ENCODE measurements at places on chromosomes 1 and 21. TPM values are rescaled to one million over a fixed set of nuclear protein-coding genes. Genes with fewer than 3 reads are reported as not detected.

- DNase-seq: no peak
These were observed 560.2 kb downstream of the SMYD3 start for GRCh38 chr1:245946905-245947304.

DNA sequence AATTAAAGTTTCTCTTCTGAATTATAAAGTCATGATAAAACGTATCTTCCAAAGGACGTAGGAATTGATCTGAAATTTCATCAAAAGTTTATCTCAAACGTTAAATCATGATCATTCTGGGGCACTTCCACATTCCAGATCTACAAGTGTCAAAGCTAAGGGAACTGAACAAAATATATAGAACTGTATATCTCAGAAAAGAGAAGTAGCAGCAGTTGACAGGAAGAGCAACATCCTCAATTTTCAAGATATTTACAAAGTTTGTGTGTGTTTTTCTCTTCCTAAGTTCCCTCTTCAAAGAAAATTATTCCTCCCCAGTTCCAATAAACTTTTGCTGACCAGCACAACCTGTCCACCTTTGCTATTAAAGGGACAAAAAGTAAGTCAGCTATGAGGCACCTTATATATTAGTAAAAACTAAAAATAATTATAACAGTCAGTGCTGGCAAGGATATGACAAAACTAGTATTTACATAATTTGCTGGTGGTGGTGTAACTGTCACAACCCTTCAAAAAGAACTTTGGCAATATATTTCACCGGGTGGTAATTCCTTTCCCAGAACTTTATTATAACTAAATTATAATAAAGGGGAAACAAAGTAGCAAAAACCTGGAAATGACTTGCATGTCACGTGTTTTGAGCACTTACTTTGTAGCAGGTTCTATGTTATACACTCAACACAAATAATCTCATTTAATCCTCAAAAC lies 38.5 kb upstream of the EYA3 start:
- DNase-seq: no peak

- no peak for DNase-seq
These were observed 30.4 kb upstream of the ZFYVE9 start for GRCh38 chr1:52111492-52111891.

GRCh38 chr1:53501065-53502005 lies 42.1 kb downstream of the DMRTB1 start:
- no peak for DNase-seq

- no peak for DNase-seq
These were observed 97.4 kb upstream of the SGIP1 start for GRCh38 chr1:66436378-66437135.

DNA sequence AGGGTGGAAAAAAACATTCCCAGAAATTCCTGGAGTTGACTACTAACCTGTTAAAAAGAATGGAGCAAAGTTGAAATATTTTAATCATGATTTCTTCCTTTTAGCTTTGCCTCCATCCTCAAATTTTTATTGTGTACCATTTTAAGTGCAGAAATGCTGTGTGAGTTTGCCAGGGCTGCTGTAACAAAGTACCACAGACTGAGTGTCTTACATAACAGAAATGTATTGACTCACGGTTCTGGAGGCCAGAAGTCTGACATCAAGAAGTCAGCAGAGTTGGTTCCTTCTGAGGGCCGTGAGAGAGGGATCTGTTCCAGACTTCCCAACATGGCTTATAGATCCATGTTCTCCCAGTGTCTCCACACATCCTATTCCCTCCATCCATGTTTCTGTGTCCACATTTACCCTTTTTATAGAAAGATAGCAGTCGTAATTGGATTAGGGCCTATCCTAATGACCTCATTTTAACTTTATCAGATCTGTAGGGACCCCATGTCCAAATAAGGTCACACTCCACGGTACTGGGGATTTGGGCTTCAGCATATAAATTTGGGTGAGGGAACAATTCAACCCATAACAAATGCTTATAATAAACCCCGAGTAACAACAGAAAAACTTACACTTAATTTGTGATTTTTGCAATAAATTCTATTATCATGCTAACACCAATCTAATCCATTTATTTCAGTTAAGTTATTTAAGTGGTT lies 12.7 kb downstream of the SNX7 start:
- DNase-seq: no peak

DNA sequence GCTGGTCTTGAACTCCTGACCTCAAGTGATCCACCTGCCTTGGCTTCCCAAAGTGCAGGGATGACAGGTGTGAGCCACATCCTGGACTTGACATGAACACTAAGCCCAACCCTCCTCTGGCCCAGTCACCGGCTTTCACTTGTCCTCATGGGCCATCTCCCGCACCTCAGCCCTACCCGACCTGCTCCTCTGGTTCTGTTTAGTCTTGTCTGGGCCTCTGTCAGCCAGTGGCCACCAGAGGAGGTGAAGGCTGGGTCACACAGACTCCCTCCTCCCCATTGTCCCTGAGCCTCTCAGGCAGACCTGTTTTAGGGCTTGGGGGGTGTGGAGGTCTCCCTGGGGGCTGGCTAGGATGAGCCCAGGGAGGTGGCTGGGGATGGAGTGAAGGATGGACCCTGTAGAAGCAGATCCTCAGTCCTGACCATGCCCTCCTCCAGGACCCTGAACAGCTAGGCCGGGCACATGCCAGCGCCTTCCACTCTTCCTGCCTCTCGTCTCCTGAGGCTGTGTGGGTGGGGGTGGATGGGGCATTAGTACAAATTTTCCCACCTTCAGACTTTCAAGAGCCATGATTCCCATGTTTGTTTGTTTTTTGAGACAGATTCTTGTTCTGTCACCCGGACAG lies 26.1 kb upstream of the UMODL1 start:
- DNase-seq: no peak

GRCh38 chr1:215863796-215864195 lies 296.7 kb downstream of the KCTD3 start:
- no peak for DNase-seq

DNA sequence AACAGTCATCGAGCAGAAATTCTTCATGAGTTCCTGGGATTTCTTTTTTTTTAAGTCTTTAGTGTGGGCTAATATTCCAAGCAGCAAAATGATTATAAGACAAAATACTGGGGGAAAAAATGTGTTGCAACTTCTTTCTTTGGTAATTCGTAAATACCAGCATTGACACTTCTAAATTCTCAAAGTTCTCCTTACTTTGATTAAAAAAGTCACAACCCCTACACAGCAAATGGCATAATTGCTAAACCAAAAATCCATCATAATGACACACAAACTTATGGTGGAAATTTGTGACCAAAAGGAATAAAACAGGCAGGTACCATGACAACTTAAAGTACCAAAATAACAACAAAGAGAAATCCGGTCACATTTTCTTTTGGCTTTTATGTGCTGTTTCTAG lies 585.2 kb upstream of the PKN2 start:
- DNase-seq: no peak

GRCh38 chr21:36178349-36178748 lies 21.7 kb downstream of the DOP1B start:
- no peak for DNase-seq

GRCh38 chr1:168918860-168919741 lies 187.4 kb upstream of the ATP1B1 start:
- no peak for DNase-seq

GRCh38 chr1:161297415-161297814 lies 12.4 kb downstream of the MPZ start:
- no peak for DNase-seq

DNA sequence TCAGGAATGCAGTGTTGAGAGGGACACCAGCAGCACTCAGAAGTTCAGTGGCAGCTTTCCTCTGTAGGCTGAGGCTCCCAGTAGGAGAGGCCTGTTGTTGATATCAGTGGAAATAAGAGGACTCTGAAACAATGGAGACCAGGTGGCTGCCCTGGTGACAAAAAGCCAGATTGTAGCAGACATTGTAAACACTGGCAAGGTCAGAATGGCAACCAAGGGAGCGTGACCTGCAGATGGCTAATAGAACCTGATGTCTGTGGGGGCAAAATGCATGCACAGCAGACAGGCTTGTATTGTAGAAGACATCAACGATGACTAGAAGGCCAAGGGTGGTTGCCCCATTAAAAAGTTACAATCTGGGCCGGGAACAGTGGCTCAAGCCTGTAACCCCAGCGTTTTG lies 53.1 kb upstream of the GPR37L1 start:
- DNase-seq: no peak

GRCh38 chr1:226874579-226875425 lies 4.4 kb downstream of the PSEN2 start:
- DNase-seq: no peak

- DNase-seq: no peak
These were observed 1.7 kb downstream of the TIAM1 start for GRCh38 chr21:31342348-31342747.

DNA sequence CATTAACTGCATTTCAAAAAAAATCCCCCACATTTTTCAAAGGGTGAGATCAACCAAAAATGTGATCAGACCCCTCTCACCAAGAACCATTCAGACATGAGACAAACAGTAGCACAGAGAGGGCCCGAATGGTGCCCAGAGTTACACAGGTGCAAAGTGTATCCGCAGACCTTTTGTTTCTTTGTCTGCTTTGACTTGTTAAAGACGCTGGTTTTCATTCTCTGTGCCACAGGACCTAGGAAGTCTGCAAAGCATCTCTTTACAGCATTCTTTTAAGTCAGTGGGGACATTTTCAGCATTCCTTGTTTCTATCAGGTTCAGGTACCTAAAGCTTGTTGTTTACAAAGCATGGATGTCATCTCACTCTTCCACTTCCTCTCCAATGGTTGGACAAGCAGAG lies 87.2 kb upstream of the MAP1LC3C start:
- DNase-seq: no peak

DNA sequence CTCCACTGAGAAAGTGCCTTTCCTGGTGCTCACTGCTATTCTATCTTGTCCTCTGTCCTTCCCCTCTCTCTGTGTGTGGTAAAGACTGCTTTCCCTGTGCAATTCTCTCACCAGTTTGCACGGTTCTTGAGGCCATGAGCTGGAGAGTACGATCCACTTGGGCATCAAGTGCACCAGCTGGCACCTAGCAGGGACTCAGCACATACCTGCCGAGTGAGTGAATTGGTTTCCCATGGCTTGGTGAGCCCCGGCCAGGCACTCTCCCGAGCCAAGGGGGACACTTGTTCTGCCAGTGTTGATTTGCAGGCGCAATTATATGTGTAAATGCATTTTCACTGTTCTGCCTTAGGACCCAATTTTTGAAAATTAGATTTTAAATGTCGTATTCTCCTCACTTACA lies 313.5 kb downstream of the DISC1 start:
- no peak for DNase-seq

DNA sequence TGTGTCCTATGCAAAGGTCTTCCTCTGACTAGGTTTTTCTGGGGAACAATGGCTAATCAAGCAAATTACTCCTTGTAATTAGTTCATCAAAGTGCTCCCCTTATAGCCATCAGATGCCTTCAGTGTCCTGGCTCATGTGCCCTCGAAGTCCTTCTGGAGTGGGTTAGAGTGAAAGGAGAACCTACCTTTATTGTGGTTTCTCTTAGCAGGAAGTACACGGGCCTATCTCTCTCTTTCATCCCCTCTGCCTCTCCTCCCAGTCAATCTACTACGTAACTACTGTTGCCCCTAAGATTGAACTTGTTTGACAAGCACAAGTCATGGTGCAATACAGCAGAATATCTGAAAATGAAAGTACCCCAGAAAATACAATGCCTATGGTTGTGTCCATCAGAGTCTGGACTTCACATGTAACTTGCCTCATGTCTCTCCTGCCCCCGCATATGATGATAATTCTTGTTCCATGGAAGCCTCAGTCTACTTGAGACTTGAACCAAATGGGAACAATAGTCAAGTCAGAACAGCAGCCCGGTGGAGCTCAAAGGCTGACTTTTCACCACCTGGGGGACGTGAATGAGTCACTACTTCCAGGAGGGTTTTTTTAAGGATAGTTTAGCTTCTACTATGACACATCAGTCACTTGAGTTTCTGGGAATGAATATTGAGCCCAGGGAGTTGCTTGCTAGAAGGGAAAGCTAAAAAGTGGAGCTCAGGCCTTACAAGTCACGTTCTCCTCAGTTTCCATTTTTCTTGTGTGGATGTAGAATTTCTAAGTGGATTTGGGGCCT lies 243.6 kb downstream of the TNR start:
- no peak for DNase-seq

DNA sequence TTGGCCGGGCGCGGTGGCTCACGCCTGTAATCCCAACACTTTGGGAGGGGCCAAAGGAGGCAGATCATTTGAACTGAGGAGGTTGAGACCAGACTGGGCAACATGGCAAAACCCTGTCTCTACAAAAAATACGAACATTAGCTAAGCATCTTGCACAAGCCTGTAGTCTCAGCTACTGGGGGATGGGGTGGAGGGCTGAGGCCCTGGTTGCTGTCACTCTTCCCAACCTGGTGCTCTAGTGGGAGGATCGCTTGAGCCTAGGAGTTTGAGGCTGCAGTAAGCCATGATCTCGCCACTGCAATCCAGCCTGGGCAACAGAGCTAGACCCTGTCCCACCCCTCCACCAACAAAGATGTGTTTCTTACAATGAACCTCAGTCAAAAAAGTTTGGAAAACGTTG lies 2.8 kb downstream of the PHGDH start:
- no peak for DNase-seq

GRCh38 chr1:207825409-207825695 lies 73.5 kb downstream of the CD46 start:
- DNase-seq: no peak

DNA sequence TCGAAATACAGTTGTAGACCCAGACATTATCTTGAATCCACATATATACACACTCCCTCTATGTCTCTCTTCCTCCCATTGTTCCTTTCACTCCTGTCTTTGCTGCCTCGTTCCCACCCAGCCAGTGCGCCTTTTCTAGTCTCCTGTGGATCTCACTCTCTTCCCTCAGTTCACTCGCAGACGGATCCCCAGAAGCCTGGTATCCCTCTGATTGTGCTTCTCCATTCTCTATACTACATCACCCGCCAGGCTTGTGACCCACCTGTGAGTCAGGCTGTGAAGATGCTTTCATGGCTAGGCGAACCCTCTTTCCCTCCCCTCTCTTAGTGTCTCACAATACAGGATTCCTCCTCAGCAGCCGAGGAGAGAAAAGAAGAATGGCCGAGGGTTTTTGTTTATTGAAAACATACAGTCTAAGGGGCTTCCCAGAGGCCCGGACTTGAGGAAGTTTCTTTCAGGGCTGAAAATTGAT lies 1.5 kb downstream of the HCN3 start:
- no peak for DNase-seq

GRCh38 chr1:100076744-100077143 lies 56.0 kb downstream of the SASS6 start:
- no peak for DNase-seq

GRCh38 chr1:174890024-174890423 lies 109.7 kb upstream of the CACYBP start:
- no peak for DNase-seq

HAPLN2 gene
- total RNA-seq: 5.6 TPM

GFI1 gene
- 2.4 TPM for total RNA-seq

NTRK1 gene
- total RNA-seq: 1.7 TPM

SH2D2A gene
- 6.7 TPM for total RNA-seq

KRTAP13-1 gene
- not detected for total RNA-seq

S100A4 gene
- total RNA-seq: 120 TPM

FLVCR1 gene
- 11.1 TPM for total RNA-seq

SYPL2 gene
- total RNA-seq: 2.0 TPM

FMOD gene
- total RNA-seq: 59.0 TPM

ROR1 gene
- 6.2 TPM for total RNA-seq

DPYD gene
- total RNA-seq: 31.2 TPM

KCNJ9 gene
- total RNA-seq: not detected

INAVA gene
- 83.2 TPM for total RNA-seq

LINGO4 gene
- 0.31 TPM for total RNA-seq

C1orf210 gene
- 12.0 TPM for total RNA-seq
